ENCODE measurements at places on chromosomes 2 and 18. TPM values are rescaled to one million over a fixed set of nuclear protein-coding genes. Genes with fewer than 3 reads are reported as not detected.

DNA sequence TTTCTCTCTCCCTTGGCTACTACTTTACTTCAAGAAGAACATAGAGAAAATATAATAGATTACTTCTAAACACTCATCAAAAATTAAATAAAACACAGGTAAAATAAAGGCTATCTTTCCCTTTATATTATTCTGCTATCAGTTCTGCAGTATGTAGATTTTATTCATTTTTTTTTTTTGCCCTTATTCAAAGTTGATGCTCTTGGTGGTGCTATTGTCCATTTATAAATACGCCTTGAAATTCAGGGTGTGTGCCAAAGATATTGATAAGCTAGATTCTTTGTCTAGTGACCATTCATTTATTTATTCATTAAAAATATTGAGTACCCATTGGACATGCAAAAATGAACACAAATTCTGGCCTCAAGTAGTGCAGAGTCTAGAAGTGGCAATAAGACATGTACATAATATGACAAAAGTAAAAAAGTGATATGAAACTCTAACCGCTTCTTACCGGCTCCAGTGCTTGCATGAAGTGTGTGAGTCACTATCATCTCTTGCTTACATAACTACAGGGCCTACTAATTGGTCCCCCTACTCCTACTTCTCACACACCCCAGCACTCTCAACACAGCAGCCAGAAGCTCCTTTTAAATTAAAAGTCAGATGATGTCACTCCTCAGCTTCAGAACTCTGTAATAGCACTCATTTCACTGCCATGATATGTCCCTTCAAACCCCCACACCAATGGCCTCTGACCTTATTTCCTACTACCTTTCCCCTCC is 208.3 kb upstream of the FANCL start:
- DNase-seq: no peak

DNA sequence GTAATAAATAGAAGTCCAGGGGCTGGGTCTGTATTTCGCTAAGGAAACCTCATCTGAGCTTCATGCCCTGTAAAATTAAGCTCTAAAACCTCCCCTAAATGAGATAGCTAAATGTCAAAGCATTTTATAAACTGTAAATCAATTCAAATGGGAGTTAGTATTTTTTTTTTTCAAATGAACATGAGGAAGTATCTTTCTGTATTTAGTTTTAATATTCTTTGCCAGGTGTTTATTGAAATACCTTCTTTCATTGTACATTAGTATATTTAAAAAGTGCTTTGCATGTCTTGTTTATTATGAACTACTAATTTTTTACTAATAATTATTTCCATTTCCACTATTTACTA is 47.7 kb downstream of the ATIC start:
- DNase-seq: no peak

Gene IFIH1
- 2.0 TPM for total RNA-seq

GRCh38 chr2:6946722-6947121 is 29.5 kb downstream of the RNF144A start:
- no peak for DNase-seq

DNA sequence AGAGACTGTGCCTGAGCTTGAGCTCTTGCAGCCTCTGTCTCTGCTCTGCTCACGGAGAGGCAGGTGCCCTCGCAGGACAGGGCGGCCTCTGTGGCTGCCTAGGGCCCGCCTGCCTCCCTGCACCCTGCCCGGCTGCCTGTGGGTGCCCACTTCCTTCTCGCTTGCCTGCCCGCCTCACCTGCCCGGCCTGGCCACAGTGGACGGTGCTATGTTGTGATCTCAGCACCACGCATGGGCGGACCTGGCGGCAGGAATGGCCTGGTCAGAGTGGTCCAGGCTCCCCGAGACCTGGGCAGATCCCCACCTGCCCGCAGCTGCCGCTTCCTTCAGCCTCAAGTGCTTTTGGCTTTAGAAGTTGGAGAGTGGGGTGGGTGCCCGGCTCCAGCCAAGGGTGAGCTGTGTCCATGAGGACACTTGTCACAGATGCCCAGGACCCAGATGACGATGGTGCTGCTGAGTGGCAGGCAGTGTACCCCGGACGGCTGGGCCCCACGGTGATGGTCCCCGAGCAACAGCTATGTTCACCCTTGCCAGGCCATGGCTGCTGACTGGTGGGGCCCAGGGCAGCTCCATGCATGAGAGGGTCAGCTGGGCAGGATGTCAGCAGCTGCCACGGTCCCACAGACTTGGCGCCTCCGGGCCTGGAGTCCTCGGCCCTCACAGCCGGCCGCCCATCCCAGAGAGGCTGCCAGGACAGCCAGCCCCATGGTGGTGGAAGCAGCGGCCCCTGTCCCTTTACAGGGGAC is 25.3 kb downstream of the RTP5 start:
- DNase-seq: no peak

Measured in H1 (cell line).